ENCODE measurements at places on chromosomes 5 and 9.

DNA sequence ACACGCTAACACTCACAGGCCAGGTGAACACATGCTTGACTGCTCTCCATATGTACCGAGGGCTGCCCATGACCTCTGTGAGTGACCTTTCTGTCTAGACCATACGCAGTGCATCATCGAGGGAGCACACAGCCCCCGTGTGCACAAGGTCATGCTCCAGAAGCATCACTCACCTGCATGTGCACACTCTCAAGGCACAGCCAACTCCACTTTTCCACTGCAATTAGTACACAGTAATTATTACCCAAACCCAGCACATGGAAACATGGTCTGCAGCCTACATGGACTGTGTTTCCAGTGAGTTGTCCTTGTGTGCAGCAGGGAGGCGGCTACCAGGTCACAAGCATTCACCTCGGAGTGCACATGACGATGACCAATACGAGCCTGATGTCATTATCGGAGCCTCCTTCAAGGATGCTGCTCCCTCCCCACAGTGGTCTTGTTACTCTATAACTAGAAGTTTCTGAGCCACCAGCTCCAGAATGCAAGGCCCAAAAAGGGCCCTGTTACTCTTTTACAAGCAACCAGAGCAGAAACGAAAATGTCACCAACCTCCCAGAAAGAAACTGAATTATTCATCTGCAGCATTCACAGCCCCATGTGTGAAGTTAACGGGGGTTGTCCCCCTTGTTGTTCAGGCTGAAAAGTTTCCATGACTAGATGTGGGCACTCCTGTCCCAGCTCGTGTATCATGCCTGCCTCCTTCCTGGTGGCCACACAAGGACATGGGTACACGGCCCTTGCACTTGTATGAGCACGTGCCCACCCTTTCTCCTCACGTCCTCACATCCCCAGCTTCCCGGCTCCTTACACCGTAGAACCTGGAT lies 31.2 kb downstream of the SEMA4D start:
- no peak for DNase-seq

DNA sequence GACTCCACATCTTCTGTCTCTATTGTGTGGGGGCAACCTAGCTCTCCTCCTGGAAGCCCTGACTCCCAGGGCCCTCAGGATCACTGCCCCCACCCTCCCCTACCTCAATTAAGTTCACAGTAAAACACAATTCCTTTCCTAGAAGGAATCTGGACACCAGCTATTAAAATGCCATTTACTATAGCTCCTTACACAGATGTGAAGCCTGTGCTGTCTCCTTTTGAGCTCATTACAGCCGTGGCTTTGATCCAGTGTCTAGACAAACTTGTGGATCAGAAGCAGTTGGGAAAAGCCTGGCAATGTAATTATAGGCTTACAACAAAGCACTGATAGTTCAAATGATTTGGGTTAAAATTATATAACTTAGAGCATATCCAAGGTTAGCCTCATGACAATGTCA lies 107.0 kb upstream of the SMIM23 start:
- DNase-seq = no peak

GRCh38 chr9:77731930-77732329 lies 83.8 kb upstream of the GNA14 start:
- DNase-seq = no peak

GRCh38 chr5:116651653-116652052 lies 77.0 kb upstream of the SEMA6A start:
- no peak for DNase-seq

Data from NCI-H2081 (cell line).